ENCODE measurements at places on chromosomes 3 and 15.

DNA sequence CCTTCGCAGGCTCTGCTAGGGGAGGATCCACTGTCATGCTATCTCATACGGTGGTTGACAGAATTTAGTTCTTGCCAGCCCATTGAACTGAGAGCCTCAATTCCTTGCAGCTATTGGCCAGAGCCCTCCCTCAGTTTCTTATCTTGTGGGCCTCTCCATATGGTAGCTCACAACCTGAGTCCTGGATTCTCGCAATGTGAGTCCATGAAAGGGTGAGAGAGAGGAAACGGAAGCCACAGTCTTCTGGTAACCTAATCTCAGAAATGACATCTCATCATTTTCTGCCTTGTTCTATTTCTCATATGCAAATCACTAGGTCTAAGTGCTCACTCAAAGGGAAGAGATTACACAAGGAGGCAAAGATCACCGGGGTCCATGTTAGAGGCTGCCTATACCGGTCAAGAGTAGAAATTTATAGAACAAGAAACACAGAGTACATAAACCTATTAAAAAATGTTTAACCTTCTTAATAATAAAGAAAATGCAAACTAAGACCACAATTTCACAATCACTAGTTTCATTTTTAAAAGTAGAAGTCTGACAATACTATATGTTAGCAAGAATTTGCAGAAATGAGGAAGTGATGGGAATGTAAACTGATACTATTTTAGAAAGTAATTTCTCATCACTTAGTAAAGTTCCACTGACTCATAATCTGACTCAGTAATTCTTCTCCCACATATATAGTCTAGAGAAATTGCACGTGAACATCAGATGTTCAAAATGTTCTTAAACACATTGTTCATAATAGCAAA is 378.4 kb upstream of the AGTR1 start:
- DNase-seq: peak; percentile 23

GRCh38 chr15:89088605-89089315 is 504 bp downstream of the ABHD2 start:
- no peak for DNase-seq

GRCh38 chr3:49535971-49536874 is 18.1 kb upstream of the BSN start:
- DNase-seq: no peak

GRCh38 chr15:68933001-68933400 is 2.7 kb downstream of the SPESP1 start:
- DNase-seq: no peak

- DNase-seq: no peak
Measured at GRCh38 chr15:78991476-78991875, 46.6 kb upstream of the CTSH start.

All from AG09309 (cell line).